Iris pigment epithelial cell (primary cell): ENCODE measurements at places on chromosomes 11 and 22.

GRCh38 chr11:78202733-78203167 is 14.0 kb downstream of the USP35 start:
- no peak for DNase-seq

GRCh38 chr22:27267145-27267544 is 534.4 kb downstream of the MN1 start:
- no peak for DNase-seq

DNA sequence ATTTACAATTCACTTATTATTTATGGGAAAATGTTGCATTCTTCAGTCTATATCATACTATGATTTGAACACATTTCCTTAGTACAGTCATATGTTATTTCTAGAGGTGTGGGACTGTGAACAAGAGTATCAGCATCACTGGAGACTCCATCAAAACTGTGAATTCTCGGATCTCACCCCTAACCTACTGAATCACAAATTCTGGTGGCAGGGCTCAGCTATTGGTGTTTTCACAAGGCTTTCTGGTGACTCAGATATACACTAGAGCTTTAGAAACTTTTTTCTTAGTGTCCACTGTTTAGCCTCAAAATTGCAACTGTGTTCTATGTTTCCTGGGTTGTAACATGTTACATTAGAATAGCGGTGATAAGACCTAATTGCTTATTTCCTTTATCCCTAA is 352.9 kb upstream of the DDI1 start:
- peak; percentile 66 for DNase-seq

GRCh38 chr22:32897400-32897799 is 95.9 kb downstream of the TIMP3 start:
- peak; percentile 59 for DNase-seq

DNA sequence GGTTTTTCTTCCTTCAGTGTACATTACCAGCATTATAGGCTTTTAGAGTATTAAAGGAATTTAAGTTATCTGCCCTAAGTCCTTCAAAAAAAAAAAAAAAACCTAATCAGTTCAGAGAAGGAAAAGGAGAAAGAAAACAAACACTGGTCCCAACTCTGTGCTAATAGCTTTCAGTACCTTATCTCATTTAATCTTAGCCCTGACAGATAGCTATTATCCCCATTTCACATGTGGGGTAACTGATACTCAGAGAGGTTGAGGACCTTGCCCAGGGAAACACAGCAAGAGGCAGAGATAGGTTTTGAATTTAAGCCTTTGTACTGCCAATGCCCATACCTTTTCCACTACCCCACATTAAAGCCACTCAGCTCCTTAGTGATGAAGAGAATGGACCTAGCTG is 43.4 kb downstream of the FAT3 start:
- DNase-seq = no peak
